SHP77 treated with DMSO at 0.1 percent for 48 hours (cell line): ENCODE measurements at places on chromosomes 4 and X.

GRCh38 chrX:150438165-150438564 lies 75.0 kb downstream of the MAMLD1 start:
- no peak for DNase-seq

GRCh38 chrX:125333583-125333982 lies 13.9 kb downstream of the TEX13C start:
- no peak for DNase-seq

DNA sequence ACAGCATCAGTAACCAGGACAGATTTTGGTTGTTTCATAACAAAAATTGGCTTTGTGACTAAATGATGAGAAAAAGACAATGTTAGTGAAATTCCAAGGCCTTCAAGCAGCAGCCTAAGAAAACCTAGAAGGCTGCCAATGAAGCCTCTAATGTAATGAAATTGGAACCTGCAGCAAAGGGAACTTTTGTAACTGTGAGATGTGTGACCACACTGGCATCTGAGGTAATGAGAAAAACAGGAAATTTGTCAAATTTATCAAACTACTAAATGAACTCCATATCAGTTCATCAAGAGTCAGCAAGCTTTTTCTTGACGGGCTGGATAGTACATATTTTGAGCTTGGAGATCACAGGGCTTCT lies 30.4 kb upstream of the EMCN start:
- DNase-seq: no peak

DNA sequence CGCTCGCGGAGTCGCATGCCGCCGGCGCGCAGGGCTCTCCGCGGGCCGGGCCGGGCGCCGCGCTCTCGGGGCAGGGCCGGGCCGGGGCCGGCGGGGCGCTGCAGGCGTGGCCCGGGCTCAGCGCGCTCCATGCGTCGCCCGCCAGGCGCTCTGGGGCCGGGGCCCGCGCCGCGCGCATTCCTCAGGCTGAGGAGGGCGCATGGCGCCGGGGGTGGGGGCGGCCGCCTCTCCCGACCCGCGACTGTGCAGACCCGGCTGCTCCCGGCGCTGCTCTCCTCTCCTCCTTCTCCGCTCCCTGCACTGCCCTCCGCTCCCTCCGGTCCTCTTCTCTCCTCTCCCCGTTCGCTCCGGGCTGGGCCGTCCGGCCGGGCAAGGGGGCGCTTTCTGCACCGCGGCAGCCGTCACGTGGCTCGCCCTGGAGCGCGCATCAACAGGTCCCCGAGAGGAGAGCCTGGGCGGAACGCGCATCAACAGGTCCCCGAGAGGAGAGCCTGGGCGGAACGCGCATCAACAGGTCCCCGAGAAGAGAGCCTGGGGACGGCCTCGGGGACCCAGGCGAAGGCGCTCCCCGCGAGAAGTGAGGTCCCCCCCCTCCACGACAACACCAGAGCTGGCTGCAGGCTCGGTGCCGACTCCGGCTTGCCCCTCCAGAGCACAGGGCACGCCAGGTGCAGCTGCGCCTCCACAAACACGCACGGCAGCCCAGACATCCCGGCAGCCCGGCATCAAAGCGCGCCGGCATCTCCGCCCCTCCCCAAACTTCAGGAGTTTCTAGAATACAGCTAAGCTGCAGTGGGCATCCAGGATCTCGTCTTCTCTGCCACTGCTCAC lies 12.9 kb downstream of the PPP2R3B start:
- DNase-seq: no peak

DNA sequence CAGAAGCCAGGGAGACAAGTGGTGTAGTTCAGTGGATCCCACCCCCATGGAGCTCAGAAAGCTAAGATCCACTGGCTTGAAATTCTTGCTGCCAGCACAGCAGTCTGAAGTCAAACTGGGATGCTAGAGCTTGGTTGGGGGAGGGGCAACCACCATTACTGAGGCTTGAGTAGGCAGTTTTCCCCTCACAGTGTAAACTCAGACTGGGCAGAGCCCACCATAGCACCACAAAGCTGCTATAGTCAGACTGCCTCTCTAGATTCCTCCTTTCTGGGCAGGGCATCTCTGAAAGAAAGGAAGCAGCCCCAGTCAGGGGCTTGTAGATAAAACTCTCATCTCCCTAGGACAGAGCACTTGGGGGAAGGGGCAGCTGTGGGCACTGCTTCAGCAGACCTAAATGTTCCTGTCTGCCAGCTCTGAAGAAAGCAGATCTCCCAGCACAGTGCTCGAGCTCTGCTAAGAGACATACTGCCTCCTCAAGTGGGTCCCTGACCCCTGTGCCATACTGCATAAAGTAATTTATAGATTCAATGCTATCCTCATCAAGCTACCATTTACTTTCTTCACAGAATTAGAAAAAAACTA lies 163.2 kb downstream of the HHIP start:
- no peak for DNase-seq

GRCh38 chr4:101192244-101192643 lies 155.1 kb downstream of the PPP3CA start:
- no peak for DNase-seq

DNA sequence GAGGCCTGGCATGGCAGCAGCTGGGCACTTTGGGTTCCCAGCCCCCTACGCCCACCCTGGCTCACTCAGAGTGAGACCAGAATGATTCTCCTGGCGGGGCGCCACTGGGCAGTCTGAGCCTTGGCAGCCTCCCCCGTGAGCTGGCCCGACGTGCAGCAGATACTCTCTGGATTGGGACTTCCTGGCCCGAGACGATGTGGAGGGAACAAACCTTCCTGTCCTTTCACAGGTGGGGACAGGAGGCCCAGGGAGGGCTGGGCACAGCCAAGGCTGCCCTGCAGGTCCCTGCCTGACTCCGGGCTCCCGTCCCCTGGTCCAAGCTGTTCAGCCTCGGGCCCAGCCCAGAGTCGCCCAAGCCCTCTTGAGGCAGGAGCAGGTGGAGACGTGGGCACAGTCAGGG lies 17.9 kb upstream of the ADD1 start:
- no peak for DNase-seq

DNA sequence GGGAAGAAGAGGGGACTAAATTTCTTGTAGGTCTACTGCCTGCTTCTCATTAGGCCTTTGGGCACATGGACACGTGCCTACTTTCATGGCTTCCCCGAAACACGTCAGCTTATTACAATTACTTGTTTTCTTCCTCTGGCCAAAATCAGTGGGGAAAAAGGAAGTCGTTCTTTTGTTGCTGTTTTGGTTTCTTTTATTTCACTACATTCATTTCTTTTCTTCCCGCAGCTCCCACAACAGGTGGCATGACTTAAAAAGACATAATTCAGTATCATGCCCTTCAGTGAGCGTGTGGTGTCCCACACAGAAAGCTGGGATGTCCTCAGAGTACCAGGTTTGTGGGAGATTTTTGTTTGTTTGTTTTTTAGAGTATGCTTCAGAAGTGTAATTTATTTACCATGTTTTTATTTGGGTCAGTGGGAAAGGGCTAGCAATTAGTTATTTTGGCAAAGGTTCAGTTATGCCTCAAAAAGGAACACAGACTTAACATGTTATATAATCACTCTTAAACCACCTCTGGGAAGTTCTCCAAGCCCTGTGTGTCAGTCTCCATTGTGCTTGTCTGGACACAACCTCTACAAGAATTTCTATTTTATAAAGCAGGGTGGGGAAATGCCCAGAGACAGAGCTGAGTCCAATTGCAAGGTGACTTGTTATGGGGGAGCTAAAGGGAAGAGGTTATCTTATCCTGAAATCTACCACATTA lies 44.2 kb upstream of the SPRY1 start:
- DNase-seq: no peak

GRCh38 chr4:99403380-99404184 lies 31.6 kb downstream of the ADH7 start:
- no peak for DNase-seq

GRCh38 chrX:108025954-108026600 lies 18.8 kb upstream of the VSIG1 start:
- DNase-seq: no peak

GRCh38 chr4:64781737-64782326 lies 372.6 kb upstream of the TECRL start:
- peak; percentile 19 for DNase-seq

DNA sequence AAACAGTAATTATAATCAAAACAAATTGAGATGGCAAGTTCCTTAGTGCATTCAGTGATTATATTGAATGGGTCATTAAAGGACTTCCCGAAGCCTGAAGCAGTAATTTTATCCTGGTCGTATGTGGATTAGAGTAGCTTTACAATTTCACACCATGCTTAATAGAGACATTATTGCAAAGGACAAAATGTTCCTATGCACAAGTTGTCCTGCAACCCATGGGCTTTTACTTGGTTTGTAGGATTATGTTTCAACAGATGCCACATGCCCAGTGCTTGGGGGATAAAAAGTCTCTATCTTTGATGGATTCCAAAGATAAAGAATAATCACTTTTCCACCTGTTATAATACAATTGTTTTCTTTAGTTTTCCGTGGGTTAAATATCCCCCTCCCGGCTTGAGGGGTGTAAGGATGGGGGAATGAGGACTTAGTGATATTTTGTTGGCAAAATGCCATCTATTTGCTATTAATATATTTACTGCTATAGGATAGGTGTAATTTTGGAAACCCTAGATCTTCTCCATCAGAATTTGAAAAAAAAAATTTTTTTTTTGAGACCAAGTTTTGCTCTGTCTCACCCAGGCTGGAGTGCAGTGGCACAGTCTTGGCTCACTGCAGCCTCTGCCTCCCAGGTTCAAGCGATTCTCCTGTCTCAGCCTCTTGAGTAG lies 156.5 kb upstream of the ETNPPL start:
- DNase-seq: no peak

- DNase-seq: no peak
Measured at GRCh38 chr4:38654273-38654672, 9.7 kb upstream of the KLF3 start.

- no peak for DNase-seq
Measured at GRCh38 chr4:187961171-187961570, 34.4 kb upstream of the ZFP42 start.

GRCh38 chr4:5796976-5797375 lies 86.0 kb downstream of the EVC start:
- no peak for DNase-seq

DNA sequence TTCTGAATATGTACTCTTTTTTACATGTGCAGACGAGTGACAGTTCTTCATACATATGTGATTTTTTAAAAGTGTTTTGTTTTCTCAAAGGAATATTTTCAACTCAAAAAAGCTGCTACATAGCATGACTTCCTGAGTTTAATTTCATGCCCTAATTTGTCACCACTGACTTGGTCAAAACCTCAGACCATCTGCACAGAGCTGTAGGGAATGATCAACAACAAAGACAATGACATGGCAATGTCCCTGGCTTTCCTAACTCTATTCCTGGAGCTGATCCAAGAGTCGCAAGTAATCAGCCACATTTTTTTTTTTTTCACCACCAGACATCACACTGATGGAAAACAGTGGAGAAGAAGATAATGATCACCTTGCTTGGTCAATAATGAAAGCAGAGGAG lies 97.7 kb downstream of the TMA16 start:
- no peak for DNase-seq

- DNase-seq: no peak
Measured at GRCh38 chr4:34643476-34643875, 1600.8 kb downstream of the ARAP2 start.

DNA sequence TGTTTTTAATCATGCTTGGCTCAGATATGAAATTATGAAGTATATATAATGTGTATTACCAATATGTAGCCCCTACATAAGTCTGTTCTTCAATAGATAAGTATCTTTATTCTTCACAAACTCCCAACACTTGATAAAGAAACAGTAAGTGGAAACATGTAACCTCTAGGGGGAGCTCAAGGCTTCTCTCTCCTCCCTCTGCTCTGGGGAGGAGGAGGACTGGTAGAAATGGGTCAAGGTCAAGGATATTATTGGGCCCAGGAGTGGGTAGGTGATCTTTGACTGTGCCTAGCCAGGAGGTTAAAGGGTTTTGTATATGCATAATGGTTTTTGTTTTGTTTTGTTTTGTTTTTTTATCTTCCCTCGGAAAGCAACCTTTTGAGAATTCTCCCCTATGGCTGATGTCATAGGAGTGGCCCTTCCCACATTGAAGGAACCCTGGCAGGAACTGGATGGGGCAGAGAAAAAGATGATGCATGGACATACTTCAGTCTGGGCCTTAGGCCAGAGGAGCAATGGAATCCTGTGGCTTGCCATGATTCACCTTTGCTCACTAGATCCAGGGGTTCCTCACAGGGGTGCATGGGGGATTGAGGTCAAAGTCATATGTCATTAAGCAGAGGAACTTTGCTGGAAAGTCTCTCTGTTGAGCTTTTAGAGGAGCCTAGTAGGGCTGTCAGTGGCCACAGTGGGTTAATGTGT lies 460.3 kb downstream of the MID1IP1 start:
- DNase-seq: no peak

GRCh38 chrX:25442499-25442898 lies 426.7 kb upstream of the ARX start:
- no peak for DNase-seq

DNA sequence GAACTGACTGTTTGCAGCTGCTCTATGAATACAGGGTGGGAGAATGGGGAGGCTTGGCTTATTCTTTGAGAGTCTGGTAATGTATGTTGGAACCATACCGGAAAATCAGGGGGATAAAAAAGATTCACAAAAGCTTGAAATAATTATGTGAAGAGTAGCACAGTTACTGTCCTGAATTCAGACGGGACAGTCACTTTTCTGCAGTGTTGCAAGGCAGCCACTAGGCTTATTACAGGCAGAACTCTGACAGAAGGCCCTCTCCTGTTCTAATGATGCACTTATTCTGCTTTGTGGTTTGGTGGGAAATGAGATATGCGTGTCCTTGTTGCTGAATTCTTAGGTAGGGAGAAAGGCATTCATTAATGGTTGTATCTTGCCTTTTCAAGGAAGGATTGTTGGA lies 37.2 kb downstream of the GUCY1B1 start:
- DNase-seq: no peak

DNA sequence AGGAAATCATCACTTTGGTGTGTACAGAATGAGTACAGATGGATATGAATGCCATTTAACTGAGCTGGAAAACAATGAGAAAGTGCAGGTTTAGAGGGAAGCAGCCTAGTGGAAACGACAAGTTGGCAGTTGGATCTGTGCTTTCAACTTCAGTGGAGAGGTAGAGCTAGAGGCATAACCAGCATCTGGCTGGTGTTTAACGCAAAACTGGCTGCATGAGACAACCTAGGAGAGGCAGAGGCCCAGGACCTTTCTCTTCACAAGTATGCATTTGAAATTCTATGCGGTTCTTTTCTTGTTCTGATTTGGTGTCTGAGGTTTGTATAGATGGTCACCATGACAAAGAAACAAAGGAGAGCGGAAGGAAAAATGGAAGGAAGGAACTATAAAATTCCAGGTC lies 63.1 kb downstream of the ANXA5 start:
- DNase-seq: no peak

- DNase-seq: no peak
Measured at GRCh38 chr4:152968806-152969394, 32.8 kb downstream of the FHDC1 start.

DNA sequence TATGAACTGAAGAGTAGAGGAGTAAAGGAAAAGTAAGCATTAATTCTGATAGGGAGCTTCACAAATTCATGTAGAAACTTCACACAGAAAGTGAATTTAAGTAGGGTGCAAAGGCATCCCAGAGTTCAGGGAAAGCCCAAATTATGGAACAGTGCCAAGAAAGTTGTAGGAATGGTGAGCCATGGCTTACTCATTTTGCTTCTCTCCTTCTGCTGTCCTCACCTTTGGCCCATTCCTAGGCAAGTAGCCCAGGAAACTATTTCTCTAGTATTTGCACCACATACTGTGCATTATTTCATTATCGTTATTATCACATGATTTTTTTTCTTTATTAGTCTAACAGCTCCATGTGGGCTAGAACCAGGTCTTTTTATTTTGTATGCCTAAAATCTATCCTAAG lies 34.9 kb upstream of the IL1RAPL1 start:
- no peak for DNase-seq

GRCh38 chrX:25067271-25068172 lies 51.8 kb upstream of the ARX start:
- no peak for DNase-seq

- no peak for DNase-seq
Measured at GRCh38 chr4:27066591-27066990, 205.9 kb downstream of the STIM2 start.
